ENCODE measurements at places on chromosomes 4 and X.
A peak's percentile ranks its signal among the peaks of the same experiment; 100 is the strongest.

DNA sequence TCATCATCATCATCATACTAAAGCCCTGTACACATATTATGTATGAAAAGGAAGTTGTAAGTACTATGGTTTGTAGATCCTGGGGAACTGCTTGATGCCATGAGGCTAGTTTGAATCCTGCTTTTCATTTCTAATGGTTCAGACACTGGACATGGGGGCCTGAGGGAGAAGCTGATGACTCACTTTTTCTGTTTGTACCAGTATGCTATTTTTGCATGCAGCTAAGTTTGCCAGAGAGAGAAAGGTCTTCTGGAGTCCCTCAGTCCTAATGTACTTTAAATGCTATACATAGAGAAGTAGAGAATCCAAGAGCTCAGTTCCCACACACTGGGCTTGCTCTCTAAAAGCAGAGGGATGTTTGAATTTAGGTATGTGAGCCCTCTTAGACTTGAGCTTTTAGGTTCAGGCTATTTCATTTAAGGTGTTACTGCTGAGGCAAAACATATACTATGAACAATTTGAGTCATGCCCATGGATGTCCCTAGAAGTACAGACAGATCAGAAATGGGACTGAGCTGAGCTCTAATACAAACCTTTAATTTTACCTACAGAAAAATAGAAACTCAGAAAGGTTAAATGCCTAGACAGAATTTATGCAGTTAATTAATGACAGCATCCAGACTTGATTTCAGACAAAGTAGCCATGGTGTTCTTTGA, 17.6 kb upstream of the HS3ST1 start:
- no peak for DNase-seq

DNA sequence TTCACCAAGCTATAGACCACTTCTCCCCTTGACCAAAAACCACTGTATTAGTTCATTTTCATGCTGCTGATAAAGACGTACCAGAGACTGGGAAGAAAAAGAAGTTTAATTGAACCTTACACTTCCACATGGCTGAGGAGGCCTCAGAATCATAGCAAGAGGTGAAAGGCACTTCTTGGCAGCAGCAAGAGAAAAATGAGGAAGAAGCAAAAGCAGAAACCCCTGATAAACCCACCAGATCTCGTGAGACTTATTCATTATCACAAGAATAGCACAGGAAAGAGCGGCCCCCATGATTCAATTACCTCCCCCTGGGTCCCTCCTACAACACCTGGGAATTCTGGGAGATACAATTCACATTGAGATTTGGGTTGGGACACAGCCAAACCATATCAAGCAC, 97.8 kb downstream of the DOCK11 start:
- DNase-seq, result no peak

DNA sequence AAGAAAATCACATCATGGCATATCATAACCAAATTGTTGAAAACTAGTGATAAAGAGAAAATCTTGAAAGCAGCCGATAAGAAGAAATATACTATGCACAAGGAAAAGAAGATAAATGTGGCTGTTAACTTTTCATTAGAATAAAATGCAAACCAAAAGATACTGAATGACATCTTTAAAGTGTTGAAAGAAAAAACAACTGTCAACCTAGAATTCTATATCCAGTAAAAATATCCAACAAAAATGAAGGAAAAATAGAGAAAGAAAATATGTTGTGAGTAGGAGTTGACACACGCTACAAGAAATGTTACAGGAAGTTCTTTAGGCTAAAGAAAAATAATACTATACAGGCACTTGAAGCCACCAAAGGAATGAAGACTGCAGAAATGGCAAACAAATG, 82.0 kb downstream of the FAM184B start:
- DNase-seq, result no peak

GRCh38 chr4:44256414-44256813, 192.2 kb downstream of the KCTD8 start:
- no peak for DNase-seq

GRCh38 chr4:3316146-3316545, 23.3 kb downstream of the RGS12 start:
- DNase-seq, result no peak

DNA sequence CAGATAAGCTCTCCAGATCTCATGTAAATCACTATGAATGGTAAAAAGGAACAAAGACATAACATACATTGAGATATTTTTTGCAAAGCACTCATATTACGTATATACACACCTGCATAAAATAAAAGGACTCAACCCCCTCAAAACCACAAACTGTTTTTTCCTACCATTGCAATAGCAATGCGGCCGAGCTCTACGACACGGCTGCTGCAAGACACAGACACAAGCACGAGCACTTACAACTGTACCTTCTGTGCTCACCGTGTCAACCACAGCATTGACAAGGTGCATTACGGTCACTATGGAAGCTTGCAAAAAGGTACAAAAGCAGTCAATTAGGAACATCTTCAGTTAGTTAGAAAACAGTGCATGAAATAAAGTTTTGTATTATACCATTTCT, 37.1 kb upstream of the MTNR1A start:
- DNase-seq, result no peak

DNA sequence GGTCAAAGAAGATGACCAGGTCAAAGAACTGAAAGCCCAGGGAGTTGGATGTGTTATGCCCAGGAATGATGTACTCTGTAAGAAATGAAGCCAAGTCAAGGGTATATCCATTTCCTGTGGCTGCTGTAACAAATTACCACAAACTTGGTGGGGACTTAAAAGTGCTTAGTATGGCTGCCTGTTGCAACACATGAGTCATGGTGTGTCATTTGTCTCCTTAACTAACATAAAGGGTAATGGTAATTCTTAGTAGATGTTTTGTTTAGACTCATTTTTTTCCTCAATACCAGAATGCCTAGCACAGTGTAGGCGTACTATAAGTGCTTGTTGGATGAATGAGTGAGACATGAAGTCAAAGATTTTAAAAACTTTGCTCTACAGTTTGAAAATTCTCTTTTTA, 45.7 kb downstream of the SYTL5 start:
- peak; percentile 55 for DNase-seq

- DNase-seq, result no peak
Measured at GRCh38 chr4:137263206-137263605, 269.1 kb downstream of the PCDH18 start.

- DNase-seq, result no peak
Measured at GRCh38 chr4:7465017-7465416, 30.3 kb upstream of the PSAPL1 start.
